ENCODE measurements at places on chromosomes 2 and 18. TPM values are rescaled to one million over a fixed set of nuclear protein-coding genes. Genes with fewer than 3 reads are reported as not detected.

The BMP10 gene
- not detected for polyA plus RNA-seq

The GKN1 gene
- polyA plus RNA-seq: not detected

The IL1R1 gene
- polyA plus RNA-seq: 37.3 TPM

The DLX2 gene
- 0.16 TPM for polyA plus RNA-seq

The CD207 gene
- polyA plus RNA-seq: not detected

The C1QL2 gene
- not detected for polyA plus RNA-seq

The MEX3C gene
- polyA plus RNA-seq: 51.1 TPM

The IL36A gene
- not detected for polyA plus RNA-seq

The CTAGE1 gene
- not detected for polyA plus RNA-seq

The CHRND gene
- not detected for polyA plus RNA-seq

The SNX17 gene
- 154 TPM for polyA plus RNA-seq

The PRKAG3 gene
- not detected for polyA plus RNA-seq

The IFIH1 gene
- 0.96 TPM for polyA plus RNA-seq

The ACTG2 gene
- 81.3 TPM for polyA plus RNA-seq

The DSC2 gene
- not detected for polyA plus RNA-seq

The CABYR gene
- 11.7 TPM for polyA plus RNA-seq

The LAMA1 gene
- 3.2 TPM for polyA plus RNA-seq

The SP3 gene
- 50.0 TPM for polyA plus RNA-seq

The REG3A gene
- not detected for polyA plus RNA-seq

The CCDC178 gene
- polyA plus RNA-seq: not detected

The ST3GAL5 gene
- polyA plus RNA-seq: 19.7 TPM

The KRTCAP3 gene
- polyA plus RNA-seq: 0.47 TPM

The RAX gene
- not detected for polyA plus RNA-seq

The UGT1A9 gene
- polyA plus RNA-seq: not detected

The ABCB6 gene
- polyA plus RNA-seq: 33.4 TPM

The MYO3B gene
- polyA plus RNA-seq: not detected

The RNF25 gene
- 78.2 TPM for polyA plus RNA-seq

The BUB1 gene
- 23.9 TPM for polyA plus RNA-seq

The ZNF2 gene
- polyA plus RNA-seq: 4.1 TPM

The MC4R gene
- polyA plus RNA-seq: not detected

The CD8A gene
- polyA plus RNA-seq: not detected

The PLB1 gene
- polyA plus RNA-seq: 0.38 TPM

The GCC2 gene
- polyA plus RNA-seq: 4.7 TPM

The DCDC2C gene
- polyA plus RNA-seq: not detected

The CFAP221 gene
- 0.12 TPM for polyA plus RNA-seq

The ZNF24 gene
- 14.9 TPM for polyA plus RNA-seq

The CCDC148 gene
- polyA plus RNA-seq: 0.67 TPM

The VAMP5 gene
- 143 TPM for polyA plus RNA-seq
